Myometrial cell (primary cell): ENCODE measurements at places on chromosomes 16 and 17. TPM values are rescaled to one million over a fixed set of nuclear protein-coding genes. Genes with fewer than 3 reads are reported as not detected.

The MOSMO gene
- total RNA-seq: 18.7 and 33.1 TPM in 2 replicates

The KRT25 gene
- not detected in 2 replicates for total RNA-seq

The VTN gene
- 0.29 and 1.4 TPM in 2 replicates for total RNA-seq

The OTOP2 gene
- total RNA-seq: not detected in 2 replicates

The WNT3 gene
- 1.2 and 2.3 TPM in 2 replicates for total RNA-seq

The SEPTIN12 gene
- total RNA-seq: not detected in 2 replicates

The KRT31 gene
- not detected in 2 replicates for total RNA-seq

The CRHR1 gene
- not detected in 2 replicates for total RNA-seq

The KRTAP1-1 gene
- 0.35 TPM in 1 of 2 replicates, not detected in the other for total RNA-seq

The LRRC37A gene
- total RNA-seq: 0.35 and 1.7 TPM in 2 replicates

The GPATCH8 gene
- total RNA-seq: 9.8 and 13.5 TPM in 2 replicates

The HAP1 gene
- total RNA-seq: not detected in 2 replicates

The C1QTNF8 gene
- total RNA-seq: not detected in 2 replicates

The DPEP2 gene
- total RNA-seq: not detected in 2 replicates

The CCL22 gene
- total RNA-seq: not detected in 2 replicates

The CD300LB gene
- not detected in 2 replicates for total RNA-seq

The C16orf92 gene
- not detected in 2 replicates for total RNA-seq

The MYCBPAP gene
- 1.2 TPM in 1 of 2 replicates, not detected in the other for total RNA-seq

The BCL6B gene
- total RNA-seq: 0.18 and 0.58 TPM in 2 replicates

The SEZ6L2 gene
- total RNA-seq: 7.1 and 17.9 TPM in 2 replicates

The CCL5 gene
- total RNA-seq: not detected in 2 replicates

The RPRML gene
- total RNA-seq: not detected in 2 replicates

The KCNH6 gene
- total RNA-seq: not detected in 2 replicates

The KRT13 gene
- total RNA-seq: 0.35 TPM in 1 of 2 replicates, not detected in the other

The SDR42E1 gene
- total RNA-seq: 0.29 and 0.35 TPM in 2 replicates

The RGS9 gene
- total RNA-seq: 2.7 and 3.5 TPM in 2 replicates

The PRSS36 gene
- total RNA-seq: 0.18 and 2.0 TPM in 2 replicates

The SCIMP gene
- not detected in 2 replicates for total RNA-seq

The CXCL16 gene
- total RNA-seq: 1.2 and 1.7 TPM in 2 replicates

The CACNG3 gene
- not detected in 2 replicates for total RNA-seq

The SLC6A2 gene
- total RNA-seq: not detected in 2 replicates

The NOD2 gene
- total RNA-seq: not detected in 2 replicates

The PNMT gene
- 0.29 TPM in 1 of 2 replicates, not detected in the other for total RNA-seq

The KIFC3 gene
- 38.3 and 44.1 TPM in 2 replicates for total RNA-seq

The TMEM238L gene
- total RNA-seq: not detected in 2 replicates

The TBC1D26 gene
- total RNA-seq: not detected in 2 replicates

The C17orf78 gene
- not detected in 2 replicates for total RNA-seq

The MAPT gene
- under 0.01 TPM in 2 replicates for total RNA-seq
